ENCODE measurements at places on chromosomes 12 and 14.

GRCh38 chr12:104064842-104065427 is 604 bp downstream of the HCFC2 start:
- DNase-seq = no peak

DNA sequence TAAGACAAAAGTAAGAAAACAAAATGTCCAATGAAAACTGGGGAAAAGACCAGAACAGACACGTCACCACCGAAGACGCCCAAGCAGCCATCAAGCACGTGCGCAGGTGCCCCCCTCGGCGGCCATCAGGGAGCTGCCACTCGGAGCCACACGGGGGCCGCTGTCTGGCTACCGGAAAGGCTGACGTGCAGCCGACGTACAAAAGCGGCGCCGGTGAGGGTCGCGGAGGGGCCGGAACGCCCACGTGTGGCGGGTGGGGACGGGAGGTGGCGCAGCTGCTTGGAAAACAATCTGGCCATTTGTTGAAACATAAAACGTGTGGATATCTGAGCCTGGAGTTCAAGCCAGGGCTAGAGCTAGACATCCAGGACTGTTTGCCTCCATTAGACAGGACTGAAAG is 60.7 kb downstream of the GALNT9 start:
- DNase-seq = no peak

DNA sequence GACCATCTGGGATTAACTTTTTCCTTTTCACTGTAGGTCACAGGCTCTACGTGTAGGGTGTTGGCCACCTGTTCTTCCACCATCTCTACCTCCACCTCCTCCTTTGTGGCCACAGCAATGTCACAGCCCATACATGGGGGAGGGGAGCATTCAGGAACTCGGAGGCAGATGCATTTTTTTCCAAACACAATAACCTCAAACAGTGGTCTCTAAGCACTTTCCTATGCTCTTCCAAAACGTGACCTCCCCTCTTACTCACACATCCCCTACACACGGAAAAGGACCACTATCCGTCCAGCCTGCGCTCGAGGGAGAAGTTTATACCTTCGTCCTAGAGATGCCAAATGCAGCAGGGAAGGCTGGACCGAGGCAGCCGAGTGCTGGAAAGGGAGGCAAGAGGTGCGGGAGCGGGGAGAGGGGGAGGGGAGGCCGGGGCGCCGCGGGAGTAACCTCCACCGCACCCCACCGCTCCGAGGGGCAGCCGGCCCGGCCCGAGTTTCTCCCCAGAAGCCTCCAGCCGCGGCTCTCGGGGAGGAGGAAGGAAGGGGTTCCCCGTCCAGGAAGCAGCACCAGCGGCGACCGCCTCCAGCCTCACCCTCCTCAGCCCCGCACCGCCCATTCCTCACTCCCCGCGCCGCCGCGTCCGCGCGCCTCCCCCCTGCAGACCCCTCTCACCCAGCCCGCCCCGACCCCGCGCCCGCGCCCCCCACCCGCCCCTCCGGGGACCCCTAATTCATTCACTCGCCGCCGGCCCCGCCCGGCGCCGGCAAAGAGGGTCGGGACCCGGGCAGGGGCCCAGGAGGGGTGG is 594 bp downstream of the KRAS start:
- no peak for DNase-seq

DNA sequence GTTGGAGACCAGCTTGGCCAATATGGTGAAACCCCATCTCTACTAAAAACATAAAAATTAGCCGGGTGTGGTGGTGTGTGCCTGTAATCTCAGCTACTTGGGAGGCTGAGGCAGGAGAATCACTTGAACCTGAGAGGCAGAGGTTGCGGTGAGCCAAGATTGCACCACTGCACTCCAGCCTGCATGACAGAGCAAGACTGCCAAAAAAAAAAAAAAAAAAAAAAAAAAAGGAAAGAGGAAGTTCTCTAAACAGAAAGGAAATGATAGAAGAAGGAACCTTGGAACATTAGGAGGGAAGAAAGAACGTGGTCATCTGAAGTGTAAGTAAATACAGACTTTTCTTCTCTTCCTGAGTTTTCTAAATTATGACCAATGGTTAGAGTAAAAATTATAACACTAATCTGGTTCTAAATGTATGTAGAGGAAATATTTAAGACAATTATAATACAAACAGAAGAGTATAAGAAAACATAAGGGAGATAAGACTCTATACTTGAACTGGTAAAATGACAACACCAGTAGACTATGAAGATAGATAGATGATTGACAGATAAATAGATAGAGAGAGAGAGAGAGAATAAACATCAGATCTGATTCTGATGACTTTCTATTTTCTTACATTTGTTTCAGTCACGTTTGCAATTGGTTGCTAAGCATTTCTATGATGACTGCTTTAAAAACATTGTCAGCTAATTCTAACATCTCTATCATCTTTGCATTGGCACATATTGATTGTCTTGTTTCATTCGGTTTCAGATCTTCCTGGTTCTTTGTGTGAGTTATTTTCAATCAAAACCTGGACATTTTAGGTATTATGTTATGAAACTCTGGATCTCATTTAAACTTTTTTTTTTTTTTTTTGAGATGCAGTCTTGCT is 12.9 kb upstream of the CORO1C start:
- no peak for DNase-seq

DNA sequence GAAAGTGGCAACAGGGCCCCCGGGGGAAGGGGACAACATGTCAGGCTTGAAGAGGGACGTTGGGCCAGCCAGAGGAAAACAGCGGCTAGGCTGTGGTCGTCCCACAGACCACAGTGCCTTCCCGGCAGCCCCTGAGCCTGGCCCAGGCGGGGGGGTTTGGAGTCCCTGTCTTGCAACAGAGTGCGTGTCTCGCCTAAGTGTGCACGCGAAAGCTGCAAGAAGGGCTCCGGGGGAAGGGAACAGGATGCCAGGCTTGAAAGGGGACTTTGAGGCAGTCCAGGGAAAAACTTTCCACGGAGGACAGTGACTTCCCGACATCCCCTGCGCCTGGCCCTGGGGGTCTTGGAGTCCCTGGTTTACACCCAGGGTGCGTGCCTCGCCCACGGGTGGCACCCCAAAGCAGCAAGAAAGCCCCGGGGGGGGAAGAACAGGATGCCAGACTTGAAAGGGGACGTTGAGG is 157.5 kb upstream of the ALG10B start:
- DNase-seq = no peak

GRCh38 chr12:6016756-6017155 is 71.7 kb upstream of the ANO2 start:
- DNase-seq = no peak

DNA sequence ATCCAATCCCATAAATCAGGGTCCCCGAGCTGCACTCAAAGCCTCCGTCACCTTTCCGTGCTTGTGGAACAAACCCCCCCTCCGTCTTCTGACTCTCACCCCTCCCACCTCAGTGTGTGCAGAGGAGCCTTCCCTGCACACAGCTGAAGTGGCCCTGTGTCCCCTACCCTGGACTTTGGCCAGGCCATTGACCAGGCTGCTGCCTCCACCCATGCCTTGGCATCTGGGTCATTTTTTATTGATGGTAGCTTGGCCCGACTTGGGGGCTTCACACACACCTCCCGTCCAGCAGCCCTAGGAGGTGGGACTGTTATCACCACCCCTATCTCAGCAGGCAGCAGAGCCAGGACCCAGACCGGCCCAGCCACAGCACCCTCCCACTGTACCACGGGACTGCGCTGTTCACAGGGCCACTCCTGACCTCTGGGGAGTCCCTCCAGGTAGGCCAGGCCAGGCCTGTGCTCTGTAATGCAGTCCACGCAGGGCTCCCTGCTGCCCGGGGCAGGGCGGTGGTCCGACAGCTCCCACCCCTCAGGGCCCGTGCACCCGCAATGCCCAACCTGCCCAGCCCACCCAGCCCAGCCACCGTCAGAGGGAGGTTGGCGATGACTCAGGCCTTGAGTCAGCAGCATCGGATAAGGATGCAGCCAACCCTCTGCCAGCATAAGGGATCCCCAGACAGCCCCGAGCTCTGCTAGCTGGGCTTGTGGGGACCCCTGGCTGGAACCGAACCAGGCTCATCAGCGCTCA is 9.2 kb upstream of the INF2 start:
- no peak for DNase-seq

DNA sequence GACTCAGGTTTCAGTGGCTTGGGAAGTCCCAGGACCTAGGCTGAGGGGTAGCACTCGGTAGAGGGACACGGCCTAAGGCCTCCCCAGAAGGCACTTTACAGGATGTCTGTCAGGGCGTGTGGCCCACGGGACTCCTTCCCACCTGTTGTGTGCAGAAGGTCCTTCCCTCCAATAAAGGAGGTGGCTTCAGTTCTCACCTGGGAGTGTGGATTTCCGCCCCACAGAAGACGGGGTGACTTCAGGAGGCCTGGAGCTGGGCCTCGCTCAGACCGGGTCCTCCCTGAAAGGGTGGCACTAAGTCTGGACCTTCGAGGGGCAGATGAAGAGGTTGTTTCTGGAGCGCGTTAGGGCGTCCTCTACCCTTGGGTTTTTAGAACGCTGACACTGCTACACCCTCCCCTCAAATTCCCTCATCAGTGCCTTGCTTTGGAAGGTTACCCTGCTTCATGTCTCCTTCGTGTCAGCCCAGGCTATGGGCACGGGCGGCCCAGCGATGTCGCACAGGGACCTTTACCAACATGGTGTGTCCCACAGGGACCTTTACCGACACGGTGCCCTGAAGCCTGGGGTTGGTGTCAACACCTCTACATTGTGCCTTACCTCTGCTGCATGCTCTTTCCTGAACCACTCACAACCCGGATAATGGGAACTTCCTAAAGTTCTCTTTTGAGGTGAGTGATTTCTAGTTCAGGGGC is 7.1 kb downstream of the SLC6A12 start:
- DNase-seq = no peak

GRCh38 chr12:42617622-42618021 is 28.1 kb upstream of the PRICKLE1 start:
- DNase-seq = no peak

GRCh38 chr12:122081083-122081696 is 2.6 kb downstream of the MLXIP start:
- no peak for DNase-seq

GRCh38 chr14:28756884-28757570 is 9.6 kb upstream of the FOXG1 start:
- DNase-seq = no peak

GRCh38 chr12:4725057-4725456 is 4.9 kb downstream of the GALNT8 start:
- no peak for DNase-seq

DNA sequence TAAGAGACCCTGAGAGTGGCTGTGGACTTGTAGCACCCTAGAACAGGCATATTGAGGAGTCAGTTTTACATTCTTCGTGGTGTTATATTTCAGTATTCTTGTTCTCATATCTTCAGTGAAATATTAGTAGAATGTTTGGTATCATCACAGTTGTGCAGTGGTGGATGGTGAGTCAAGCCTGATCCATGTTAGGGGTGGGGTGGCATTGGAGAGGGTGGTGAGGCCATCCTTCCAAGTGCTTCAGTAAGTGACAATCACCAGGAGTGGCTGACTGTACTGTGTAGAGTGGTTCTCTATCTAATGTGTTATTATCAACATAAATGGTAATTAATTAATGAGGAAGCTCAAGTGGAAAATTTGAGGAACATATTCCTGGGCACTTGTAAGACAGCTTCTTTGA is 197.7 kb upstream of the SLC16A7 start:
- no peak for DNase-seq

- no peak for DNase-seq
Measured at GRCh38 chr14:24311837-24312615, 724 bp downstream of the LTB4R start.

- no peak for DNase-seq
Measured at GRCh38 chr14:22928237-22929103, 706 bp downstream of the PRMT5 start.

- no peak for DNase-seq
Measured at GRCh38 chr12:3083921-3084347, 6.8 kb downstream of the TSPAN9 start.

- no peak for DNase-seq
Measured at GRCh38 chr12:60568914-60569313, 973.1 kb downstream of the SLC16A7 start.

- no peak for DNase-seq
Measured at GRCh38 chr14:94761997-94762377, 7.9 kb downstream of the GSC start.

DNA sequence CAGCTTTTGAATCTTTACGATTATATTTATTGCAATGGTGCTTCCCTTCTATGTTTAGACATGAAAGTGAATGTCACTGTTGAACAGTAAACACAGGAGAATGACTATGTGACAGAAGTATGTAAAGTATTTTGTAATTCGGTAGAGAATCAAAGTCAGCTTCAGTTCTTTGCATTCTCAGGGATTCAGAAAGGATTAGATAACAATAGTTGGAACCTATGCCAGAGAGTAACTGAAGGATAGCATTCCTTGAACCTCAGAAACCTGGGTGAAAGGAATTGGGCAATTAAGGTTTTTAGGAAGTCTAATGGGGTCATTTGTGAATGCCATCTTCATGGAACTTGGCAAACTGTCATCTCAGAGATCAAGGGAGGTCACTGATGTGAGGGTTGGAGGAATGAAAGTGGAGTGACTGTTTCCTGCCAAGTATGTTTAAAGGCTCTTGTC is 305.3 kb upstream of the DDHD1 start:
- DNase-seq = no peak

DNA sequence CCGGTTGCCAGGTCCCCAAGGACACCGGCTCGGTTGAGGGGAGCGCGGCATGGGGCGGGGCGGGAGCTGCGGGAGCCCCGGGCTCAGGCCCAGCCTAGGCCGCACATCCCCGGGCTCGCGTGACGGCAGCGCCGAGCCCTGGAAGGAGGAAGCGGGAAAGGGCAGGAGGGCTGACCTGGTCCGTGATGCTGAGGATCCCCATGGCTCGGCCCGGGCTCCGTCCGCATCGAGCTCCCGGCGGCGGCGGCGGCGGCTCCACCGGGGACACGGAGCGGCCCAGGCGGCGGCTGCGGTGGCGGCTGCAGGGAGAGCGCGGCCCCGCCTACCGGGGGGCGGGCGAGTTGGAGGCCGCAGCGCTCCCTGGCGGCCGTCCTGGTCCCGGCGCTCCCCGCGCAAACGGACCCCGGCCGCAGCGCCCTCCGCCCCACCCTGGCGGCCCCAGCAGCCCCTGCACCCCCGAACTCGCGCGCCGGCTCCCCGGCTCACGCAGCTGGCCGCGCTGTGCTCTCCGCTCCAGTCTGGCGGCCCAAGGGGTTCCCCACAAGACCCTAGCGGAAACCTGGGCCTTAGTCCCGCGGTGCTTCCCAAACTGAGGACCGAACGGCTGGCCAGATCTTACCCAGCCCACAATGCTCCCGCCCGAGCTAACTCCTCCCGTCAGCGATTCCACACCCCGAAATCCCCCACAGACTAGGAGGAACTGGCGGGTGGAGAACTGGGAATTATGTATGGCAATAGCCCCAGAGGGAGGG is at the start of gene ANKRD52:
Gene ANKRD52, minus strand, starts transcription at position 317 of the 752 bp plus-strand sequence. Its CDS starts 115 bp downstream, at position 202.
- DNase-seq = peak; percentile 53

Data from stimulated activated CD8-positive, alpha-beta memory T cell treated with anti-CD3 and anti-CD28 coated beads, Interleukin-7, amount 100 ng/mL, for 1 hour (primary cell).